ENCODE measurements at places on chromosomes 12 and 14.

- no peak for DNase-seq
These were observed 8.0 kb downstream of the KMT2D start for GRCh38 chr12:49052451-49053208.

DNA sequence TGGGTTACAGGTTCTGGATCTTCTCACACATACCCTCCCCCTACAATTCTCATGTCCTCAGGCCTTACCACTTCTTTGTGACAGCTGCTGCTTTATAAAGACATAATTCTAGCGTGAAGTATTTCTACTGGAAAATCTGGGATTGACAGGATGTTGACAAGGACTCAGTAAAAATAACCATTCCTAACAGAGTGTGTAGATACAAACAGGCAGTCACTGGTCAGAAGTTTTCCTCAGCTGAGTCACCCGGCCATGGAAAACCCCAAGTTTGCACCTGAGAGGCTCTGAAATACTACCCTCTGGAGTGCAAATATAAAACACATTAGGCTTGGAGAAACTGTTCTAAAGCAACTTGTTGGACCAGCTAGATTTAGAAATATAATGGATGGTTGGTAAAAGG is 54.4 kb downstream of the SPPL3 start:
- DNase-seq, result no peak

GRCh38 chr14:92993302-92993701 is 70.4 kb downstream of the CHGA start:
- DNase-seq, result no peak

GRCh38 chr12:60201891-60202290 is 606.1 kb downstream of the SLC16A7 start:
- DNase-seq, result no peak

GRCh38 chr12:124296295-124296915 is 1.5 kb downstream of the RFLNA start:
- no peak for DNase-seq

- DNase-seq, result no peak
These were observed 93.5 kb upstream of the ETV6 start for GRCh38 chr12:11555743-11556625.

- no peak for DNase-seq
These were observed 9.5 kb upstream of the NYNRIN start for GRCh38 chr14:24389226-24389848.

DNA sequence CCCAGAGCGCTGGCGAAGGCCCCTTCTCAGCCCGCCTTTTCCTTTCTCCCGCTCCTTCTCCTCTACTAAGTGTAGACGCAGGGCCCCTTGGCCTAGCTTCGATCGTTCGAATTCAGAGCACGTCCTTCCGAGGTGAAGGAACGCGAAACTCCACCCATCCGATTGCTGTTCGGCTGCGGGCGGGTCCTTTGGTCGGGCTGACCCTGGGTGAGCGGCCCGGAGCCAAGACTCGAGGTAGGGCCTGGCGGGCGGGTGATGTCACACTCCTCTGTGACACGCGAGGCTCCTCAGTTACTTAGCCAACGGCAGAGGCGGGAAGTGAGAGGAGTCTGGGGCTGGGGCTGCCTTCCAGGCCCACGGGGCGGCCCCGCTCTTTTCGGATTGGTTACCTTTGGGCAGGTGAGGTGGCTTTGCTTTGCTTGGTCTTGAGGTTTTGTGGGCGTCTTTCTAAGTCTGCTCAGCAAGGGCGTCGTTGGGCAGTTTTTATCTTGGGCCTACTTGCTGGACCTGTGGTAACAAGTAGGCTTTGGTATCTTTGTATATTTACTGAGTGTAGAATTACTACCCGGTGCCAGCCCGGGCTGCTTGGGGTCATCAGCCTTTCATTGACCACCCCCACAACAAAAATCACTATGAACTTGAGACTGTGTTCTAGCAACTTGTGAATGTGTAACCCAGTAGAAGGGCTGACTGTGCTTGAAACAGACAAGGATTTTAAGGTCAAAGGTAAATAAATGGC is 694 bp downstream of the TMBIM6 start:
- peak; percentile 46 for DNase-seq

DNA sequence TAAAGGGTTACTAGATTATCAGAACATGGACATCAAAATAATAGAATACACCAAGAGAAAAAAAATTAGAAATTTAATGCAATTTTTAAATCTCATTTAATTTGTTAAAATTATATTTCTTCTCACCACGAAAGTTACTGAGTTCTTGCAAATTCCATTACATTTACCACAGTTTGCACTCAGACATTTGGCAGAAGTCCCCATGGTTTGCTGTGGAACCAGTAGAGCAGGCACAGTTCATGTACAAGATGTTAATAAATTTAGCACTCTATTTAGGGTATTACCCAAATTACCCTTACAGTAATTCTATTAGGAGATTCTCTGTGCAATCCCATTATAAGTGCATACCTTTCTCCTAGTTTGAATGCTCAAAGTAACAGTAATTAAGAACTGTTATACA is 9.7 kb downstream of the SCN8A start:
- DNase-seq, result no peak

GRCh38 chr12:59664495-59664894 is 68.7 kb downstream of the SLC16A7 start:
- no peak for DNase-seq

DNA sequence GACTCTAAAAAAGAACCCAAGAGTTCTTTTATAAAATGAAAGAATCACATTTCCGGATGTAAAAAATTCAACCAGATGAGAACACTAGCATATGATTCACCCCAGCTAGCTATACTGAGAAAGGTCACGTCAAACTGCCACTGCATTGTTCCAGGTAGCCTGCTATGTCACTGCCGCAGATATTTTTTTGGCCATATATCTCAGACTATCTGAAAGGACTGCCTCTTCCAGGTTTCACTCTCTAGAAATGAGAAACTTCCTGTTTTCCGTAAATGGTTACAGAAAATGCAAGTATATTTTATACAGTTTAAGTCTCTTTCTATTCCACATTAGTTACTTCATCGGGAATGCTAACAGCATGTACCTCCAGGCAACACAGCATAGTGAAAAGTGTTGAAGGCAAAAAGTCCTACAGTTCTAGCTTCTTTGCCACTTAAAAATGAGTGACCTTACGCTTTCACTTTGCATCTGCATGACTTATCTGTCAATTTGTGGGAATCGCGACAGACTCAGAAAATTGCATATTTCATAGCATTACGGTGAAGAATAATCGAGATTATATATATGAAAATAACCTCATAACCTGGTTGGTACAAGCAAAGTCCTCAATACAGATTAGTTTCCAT is 105.2 kb downstream of the MED13L start:
- DNase-seq, result no peak

GRCh38 chr14:101098641-101099040 is 195.1 kb upstream of the RTL1 start:
- DNase-seq, result no peak

- DNase-seq, result peak; percentile 60
These were observed 895 bp downstream of the SLC7A8 start for GRCh38 chr14:23182372-23183157.

GRCh38 chr12:12281134-12281533 is 14.3 kb upstream of the LRP6 start:
- no peak for DNase-seq

DNA sequence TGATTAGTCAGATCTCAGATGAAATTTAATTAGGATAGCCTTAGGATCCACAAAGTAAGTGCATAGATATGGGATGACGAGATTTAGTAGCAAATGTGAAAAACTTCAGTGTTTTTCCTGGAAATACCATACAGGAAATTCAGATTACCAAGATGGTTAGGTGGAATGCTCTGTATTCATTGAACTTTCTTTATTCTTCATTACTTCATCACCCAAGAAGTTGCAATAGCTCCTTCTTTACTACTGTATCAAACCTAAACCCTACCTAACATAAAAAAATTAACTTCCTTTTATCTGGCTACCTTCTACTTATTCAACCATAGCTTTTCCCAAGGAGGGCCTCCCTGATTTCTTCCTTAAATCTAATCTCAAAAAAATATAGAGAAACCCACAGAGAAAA is 100.4 kb downstream of the TTC6 start:
- no peak for DNase-seq

DNA sequence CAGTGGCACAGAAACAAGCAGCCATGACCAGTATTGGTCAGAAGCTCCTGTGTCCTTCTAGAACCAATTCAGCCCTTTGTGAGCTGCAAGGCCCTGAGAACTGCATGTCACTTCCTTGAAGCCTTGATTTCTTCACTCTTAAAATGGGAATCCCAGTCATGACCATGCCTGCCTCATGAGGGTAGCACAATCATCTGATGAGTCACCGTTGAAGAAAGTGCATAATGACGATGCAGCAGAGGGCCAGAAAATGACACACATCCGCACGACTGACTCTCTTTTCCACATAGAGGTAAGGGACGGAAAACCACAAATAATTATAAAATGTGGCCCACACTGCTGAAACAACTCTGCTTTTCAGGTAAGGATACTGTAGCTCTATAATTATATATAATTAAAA is 777.4 kb downstream of the BCL11B start:
- DNase-seq, result no peak

DNA sequence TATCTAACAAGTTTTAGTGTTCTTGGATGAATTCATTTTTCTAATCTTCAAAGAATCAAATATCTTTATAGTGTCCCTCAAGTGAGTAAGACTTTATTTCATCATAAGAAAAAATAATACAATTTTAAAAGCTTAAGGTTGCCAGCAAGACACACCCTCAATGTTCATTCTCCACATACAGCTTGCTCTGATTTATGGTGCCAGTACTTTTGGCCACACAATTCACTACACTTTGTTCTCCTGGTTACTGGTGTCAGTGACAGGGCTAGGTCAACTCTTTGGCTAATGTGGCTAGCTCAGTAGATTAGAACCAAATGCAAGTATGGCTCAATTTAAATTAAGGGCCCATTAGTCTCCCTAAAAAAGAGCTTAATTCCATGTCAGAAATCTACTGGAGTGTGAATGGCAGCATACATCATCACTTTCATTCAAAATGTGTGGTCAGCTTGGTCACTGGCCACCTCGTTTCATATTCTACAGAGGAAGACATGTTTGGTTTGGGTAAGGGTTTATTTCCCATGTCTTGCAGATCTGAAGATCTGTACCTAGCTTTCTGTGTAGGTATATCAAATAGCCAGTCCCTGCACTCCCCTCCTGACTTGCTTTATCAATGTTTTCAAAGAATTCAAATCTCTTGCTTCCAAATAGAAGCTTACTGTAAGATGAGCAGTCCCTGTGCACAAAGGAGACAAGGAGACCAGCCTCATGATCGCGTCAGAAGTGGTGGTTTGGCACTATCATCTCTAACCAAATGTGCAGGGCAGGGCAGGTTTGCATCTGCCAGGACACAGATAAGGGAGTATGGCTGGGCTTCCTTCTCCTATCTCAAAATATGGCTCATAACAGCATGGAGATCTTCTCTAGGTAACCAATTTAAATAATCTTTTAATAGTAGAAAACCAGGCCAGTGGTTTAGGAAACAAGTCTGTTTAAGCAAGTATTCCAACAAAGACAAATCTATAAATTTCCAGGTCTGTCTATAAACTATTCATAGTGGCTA is 31.3 kb downstream of the HECTD4 start:
- DNase-seq, result no peak

DNA sequence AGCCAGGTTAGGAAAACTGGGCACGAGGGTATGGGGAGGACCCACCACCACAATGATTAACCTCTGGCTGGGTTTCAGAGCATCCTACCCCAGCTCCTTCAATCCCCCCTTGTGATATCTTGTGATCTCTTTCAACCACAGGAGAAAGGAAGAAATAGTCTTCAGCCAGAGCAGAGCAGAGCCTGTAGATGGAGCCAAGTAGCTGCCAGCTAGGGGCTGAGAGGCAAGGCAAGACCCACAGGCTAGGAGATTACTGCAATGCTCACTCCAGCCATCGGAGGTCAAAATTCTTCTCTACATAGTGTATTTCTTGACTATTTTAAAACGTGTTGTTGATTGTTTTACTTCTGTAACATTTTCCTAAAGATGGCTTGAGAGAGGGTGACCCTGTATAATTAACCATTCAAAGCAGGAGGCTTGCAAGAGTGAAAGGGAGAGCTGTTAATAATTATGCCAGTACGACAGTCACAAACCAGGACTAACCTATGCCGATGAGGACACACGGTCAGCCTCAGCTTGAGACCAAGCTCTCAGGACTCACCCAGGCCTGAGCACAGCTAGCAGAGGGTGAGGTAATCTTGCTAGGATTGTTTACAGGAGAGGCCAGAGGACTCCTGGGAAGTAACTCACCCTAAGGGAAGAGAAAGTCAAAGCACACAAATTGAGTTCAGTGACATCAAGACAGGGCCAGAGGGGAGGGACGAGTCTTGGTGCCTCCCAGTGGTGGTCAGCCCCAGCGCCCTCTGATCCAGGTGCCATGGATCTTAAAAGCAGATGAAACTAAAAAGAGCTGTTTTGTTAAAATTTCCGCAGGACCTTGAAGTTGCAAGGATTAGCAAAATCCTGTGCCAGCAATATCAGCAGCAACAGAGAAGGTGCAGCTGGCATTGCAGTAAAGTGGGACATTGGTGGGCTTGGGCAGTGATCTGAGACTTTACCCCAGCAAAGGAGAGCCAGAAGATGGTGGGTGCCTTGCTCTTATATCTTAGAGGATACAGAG is 29.8 kb upstream of the CDKN3 start:
- DNase-seq, result peak; percentile 55

DNA sequence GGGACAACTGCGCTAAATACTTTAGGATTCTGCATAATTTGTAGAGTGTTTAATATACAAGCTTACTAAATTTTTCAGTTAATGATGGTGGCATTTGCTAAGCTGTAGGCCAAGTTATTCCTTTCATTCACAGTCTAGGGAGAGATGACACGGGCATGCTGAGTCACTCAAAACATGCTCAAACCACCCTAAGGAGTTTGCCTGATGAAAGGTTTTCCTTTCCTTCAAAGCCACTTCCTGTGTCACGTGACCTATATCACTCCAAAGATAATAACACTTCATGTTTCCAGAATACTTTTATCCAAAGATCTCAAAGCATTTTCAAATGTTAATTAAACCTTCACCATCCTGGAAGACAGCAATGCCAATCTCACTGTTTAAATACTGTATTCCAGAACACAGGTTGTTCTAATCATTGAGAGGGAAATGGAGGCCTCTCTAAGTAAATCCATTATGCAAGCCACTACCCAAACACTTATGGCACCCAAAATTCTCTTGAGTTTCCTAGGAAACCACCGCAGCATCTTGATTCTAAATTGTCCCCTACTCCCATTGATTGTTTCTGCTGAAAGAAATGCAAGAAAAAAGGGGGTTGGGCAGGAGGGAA is 207.0 kb upstream of the CDKN3 start:
- DNase-seq, result no peak

DNA sequence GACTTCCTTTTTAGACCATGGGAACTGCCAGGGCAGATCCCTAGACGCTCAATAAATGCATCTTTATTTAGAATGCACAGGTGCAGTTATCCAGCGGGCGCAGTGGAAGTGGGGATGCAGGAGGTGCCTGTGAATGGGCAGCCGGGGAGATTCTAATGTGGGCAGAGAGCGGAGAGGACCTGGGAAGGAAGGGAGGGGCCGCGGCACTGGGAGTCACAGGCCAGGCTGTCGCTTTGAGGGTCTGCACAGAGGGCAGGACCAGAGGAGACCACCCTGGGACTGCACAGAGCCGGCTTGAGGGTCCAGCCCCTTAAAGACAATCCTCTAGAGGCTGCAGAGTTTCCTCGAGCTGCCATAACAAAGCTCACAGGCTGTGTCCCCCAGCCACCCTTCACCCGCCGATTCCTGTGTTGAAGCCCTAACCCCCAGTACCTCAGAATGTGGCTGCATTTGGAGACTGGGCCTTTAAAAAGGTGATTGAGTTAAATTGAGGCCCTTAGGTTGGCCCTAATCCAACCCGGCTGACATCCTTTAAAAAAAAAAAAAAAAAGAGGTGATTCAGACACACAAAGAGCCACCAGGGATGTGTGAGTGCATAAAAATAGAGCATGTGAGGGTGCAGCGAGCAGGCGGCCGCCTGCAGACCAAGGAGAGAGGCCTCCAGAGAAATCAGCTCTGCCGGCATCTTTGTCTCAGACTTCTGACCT is 44.4 kb upstream of the PPP2R5C start:
- no peak for DNase-seq

Data from NCI-H524 (cell line).